DMS79 treated with DMSO at 0.1 percent for 48 hours (cell line): ENCODE measurements at places on chromosomes 1 and 21.

- DNase-seq: no peak
Observed at GRCh38 chr1:90593312-90593711, 123.8 kb downstream of the BARHL2 start.

GRCh38 chr1:53359934-53360276 is 32.0 kb upstream of the LRP8 start:
- no peak for DNase-seq

DNA sequence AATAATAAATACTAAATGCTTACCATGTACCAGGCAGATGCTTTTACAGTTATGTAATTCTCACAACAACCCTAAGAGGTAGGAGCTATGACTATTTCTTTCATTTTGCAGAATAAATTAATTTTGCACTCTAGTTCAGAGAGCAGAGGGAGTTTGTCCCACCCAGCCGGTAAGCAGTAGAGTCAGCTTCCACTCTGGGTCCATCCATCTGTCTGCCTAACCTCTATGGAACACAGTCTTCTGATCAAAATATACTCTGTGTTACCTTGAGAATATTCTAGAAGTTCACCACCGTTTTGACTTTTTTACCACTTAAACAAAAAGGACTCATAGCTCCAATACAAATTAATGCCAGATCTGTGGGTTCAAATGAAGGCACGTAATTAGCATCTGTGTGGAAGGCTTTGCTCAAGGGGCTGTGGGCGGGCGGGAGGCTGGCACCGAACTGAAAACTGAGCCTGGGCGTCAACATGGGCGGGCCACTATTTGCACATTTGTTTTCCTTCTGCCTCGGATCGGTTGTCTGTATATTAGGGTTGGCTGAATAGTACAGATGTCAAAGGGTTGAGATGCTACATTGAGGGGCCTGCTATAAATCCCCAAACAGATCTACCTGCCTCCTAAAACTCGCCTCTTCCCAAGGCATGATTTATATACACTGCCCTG is 33.1 kb upstream of the LMO4 start:
- no peak for DNase-seq

- DNase-seq: no peak
Observed at GRCh38 chr1:33841494-33841893, 22.4 kb upstream of the HMGB4 start.

DNA sequence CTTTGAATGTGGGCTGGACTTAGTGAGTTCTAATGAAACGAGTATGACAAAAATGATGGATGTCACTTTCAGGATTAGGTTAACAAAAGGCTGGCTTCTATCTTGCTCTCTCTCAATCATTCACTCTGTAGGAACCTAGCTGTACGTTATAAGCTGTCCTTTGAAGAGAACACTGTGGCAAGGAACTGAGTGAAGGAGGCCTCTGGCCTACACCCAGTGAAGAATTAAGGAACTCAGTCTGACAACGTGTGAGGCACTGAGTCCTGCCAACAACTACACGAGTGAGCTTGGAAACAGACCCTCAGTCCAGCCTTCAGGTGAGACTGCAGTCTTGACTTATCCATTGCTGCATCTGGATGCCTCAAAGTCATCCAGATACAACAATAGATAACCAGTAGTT is 3.3 kb upstream of the DNTTIP2 start:
- DNase-seq: no peak

- DNase-seq: no peak
Observed at GRCh38 chr1:53344921-53345838, 17.3 kb upstream of the LRP8 start.

GRCh38 chr1:24898152-24898908 is 31.7 kb downstream of the RUNX3 start:
- no peak for DNase-seq

- no peak for DNase-seq
Observed at GRCh38 chr1:181936269-181936668, 125.2 kb downstream of the ZNF648 start.

GRCh38 chr1:209854196-209854595 is 26.4 kb downstream of the UTP25 start:
- DNase-seq: no peak

DNA sequence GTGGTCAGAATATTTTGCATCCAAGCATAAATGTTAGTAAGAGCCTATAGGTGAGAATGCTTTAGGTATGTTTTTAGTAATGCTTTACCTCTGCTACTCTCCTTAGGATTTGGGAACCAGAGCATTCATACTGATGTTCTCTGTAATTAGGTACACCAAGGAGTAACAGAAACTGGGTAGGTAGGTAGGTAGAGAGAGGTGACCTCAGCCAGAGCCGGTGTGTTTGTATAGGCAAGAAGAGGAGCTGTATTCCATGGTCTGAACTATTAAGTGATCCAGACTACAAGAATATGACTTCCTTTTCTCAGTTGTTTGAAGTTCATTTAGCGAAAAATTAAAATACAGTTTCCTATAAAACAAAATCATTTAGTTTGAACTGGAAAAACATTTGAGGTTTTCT is 108.5 kb downstream of the SDCCAG8 start:
- DNase-seq: no peak

GRCh38 chr1:71792264-71792663 is 490.1 kb downstream of the NEGR1 start:
- no peak for DNase-seq

DNA sequence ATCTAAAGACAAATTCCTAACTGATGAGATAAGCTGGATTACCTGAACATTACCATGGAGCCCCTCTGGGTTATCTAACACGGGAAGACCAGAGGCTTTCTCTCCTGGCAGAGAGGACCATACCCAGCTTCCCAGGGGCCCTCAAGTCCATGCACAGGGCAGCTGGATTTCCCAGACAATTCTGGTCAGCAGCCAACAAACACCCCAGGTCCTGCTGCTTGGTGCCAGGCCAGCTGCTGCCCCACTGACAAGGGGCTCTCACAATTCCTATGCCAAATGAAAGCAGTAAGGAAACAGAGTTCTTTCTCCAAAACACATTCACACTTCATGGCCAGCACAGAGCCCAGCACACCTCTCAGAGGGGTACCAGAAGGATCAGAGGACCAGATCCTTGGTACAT is 114.2 kb downstream of the HLCS start:
- no peak for DNase-seq

DNA sequence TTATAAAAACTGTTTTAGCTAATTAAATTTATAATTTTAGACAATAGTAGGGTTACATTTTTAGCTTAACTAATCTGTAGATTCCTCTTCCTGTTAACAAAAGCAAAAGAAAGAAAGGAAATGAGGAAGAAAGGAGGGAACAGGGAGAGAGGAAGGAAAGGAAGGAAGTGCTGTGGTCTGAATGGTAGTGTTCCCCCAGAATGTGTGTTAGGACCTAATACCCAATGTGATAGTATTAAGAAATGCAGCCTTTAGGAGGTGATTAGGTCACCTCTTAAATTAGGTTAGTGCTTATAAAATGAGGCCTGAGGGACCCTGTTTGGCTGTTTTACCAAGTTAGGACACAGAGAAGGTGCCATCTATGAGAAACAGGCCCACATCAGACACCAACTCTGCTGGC is 136.9 kb upstream of the SAMSN1 start:
- no peak for DNase-seq

DNA sequence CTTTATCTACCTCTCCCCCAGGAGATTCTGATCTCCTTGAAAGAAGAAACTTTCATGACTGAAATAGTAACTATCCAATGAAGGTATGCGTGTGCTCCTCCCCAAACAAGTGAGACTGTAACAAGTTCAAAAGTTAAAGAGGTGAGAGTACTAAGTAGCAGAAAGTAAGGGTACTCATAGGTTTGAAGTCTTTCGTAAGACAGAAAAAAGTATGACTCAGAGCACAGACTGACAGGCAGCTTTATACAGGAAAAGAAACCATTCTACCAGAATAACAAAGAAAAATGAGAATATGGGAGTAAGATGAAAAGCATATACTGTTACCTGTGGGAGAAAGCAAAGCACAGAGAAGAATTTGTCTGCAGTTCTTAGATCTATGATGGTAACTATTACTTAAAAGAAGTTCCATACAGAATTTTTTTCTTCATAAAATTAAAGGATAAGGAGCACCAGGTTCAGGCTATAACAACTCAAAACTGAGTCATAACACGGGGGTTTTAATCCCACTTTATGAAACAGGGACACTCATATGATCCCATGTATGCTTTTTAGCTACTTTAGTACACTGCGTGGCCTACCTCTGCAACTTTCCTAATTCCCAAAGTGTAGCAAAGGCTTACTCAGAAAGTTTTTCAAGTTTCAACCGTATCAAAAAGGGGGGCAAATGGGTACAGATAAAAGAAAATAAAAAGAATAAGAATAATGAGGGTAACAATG is 52.0 kb downstream of the FOXJ3 start:
- DNase-seq: no peak

DNA sequence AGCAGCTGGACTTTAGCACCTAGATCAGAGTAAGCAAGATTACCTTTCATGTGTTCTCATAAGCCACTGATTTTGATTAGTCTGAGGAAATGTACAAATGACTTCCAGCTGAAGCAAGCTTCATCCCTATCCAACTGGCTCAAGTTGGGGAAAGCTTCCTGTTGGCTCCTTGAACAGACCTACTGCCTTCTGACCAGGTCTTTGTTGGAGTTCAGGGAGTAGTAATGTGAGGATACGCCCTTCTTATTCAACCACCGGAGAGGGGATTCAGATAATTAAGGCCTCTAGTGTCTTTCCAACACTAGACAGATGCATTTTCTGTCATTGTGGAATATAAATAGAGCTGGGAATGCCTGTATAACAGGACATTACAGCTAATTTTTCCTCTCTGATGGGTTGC is 268.9 kb downstream of the TGFB2 start:
- DNase-seq: no peak

DNA sequence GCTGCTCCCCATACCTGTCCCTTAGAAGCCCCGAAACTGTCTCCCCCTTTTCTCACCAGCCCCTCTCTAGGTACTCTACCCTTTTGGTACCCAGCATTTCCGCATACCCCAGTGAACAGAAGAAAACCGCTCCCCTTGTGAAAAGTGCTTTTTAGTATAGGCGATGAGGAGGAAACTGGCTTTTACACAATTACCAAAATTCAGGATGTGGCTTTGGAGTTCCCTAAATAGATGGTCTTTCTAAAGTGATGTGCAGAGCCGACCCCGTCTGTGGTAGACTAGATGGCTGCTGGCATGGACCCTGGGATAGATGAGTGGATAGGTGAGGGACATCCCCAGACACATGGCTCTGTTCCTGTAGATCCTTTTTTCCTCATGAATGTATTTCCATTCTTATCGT is 2.6 kb upstream of the PER3 start:
- no peak for DNase-seq

DNA sequence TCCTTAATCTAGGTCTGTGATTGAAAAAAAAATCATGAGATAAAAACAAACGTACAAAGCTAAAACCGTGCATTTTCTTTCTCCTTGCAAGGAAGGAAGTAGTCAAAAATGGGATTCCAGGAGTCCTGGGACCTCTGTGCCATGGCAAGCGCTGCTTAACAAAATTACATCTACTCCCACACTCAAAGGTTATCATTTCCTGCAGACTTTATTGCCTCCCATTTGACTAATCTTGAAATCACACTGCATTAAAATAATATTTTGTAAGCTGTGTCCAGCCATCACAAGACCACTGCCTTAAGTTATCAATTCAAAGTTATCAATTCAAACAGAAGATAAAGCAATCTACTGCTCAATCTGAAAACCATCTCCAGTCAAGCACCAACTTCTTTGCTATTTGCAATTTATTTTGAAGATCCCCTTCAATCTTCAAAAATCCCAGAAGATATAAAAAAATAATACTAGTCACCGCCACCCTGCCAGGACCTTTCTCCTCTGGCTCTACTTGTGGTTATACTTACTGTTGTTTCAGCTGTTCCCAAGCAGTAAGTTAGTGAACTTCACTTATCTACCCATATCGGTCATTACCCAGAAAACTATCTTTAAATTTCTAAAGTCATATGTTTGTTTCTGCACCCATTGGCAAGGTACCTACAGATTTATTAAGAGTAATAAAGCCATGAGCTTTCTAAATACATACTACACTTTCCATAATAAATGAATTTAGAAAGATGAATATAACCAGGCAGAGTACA is 38.1 kb upstream of the RAP1GAP start:
- DNase-seq: no peak

GRCh38 chr1:208475449-208475848 is 231.3 kb upstream of the PLXNA2 start:
- DNase-seq: no peak

DNA sequence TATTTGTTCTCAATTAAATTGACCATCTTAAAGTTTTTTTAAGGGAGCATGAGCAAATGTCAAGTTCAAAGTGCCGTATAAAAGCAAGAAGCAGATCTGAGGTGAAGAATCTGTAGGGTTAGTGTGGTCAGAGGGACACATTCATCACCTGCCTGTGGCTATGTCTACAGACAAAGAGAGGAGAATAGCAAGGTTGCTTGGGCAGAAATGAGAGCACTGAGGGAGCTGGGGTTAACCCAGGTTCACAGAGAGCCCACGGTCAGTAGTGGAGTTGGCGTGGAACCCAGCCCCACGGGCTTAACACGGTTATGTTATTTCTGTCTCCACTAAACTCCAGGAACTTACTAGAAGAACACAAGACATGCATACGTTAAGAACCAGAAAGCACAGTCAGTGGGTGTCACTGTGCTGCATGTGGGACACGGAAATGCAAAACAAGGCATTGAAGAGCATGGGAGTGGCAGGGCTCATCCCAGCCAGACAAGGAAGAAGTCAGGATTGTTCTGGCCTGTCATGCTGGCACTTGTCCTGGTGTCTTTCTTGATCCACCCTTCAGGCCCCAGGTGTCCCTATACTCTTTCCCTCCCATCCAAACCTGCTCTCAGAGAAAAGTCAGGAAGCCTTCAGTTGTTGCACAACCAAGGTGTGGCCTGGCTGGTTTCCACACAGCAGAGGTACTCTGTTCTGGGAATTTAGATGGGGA is 95.5 kb upstream of the IVNS1ABP start:
- no peak for DNase-seq

DNA sequence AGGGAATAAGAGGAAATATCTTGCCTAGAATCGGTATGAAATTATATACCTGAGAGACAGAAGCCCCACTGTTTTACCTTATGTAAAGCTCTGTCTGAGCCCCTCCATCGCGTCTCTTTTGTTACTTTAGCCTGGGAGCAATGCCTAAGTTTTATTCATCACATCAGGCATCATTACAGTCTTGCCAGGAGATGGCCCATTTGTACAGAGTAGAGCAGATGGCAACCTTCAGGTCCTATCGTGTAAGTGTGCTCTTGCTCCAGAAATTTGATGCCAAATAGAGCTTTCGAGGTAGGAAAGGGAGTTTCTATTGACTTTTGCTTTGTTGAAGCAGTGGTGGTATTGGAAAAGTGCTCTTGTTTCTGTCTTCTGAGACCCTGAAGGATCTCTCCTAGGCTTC is 24.9 kb downstream of the CFAP126 start:
- no peak for DNase-seq

- DNase-seq: no peak
Observed at GRCh38 chr1:114310695-114311271, 157.1 kb upstream of the SYT6 start.

- DNase-seq: no peak
Observed at GRCh38 chr21:16992448-16992847, 520.4 kb upstream of the CXADR start.

DNA sequence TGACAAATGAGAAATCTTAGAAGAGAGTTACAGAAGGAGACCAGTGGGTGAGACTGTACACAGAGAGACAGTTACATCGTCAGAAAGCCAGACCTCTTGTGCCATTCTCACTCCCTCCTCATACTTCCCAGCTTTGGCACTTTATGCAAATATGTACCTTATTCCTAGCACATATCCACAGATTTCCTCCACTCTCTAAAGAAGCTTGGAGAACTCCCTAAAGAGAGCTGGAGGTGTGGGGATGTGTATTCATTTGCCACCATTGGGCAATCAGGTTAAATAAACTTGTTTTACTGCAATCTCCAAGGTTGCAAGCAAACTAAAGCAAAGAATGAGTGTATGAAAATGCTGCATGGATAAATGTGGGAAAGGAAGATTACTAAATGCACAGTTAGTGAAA is 380.9 kb upstream of the PRMT6 start:
- DNase-seq: no peak
